ENCODE measurements at places on chromosomes 1 and 21.

- peak; percentile 91 for DNase-seq
Observed at GRCh38 chr1:70410604-70411359, at the start of gene CTH. CTH (plus strand) TSS chr1:70411268; CDS start chr1:70411416, 148 bp downstream.

GRCh38 chr1:2242814-2243725, 15.0 kb downstream of the SKI start:
- DNase-seq = no peak

DNA sequence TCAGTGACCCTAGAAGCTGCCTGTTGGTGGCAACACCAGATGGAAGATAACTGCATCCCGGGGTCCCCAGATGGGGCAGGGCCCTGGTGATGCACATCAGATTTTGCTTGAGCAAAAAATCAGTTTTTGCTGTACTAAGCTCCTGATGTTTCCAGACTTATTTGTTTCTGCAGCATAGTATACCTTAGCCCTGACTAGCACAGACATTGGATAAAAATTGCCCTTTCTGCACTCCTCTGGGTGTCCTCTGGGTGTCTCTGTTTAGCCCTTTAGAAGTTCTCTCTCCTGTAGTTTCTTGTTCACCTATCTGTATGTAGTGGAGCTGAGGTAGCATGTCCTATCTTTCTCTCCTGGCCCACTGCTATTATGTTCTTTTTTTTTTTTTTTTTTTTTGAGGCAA, 30.3 kb upstream of the PLA2G2C start:
- DNase-seq = no peak

DNA sequence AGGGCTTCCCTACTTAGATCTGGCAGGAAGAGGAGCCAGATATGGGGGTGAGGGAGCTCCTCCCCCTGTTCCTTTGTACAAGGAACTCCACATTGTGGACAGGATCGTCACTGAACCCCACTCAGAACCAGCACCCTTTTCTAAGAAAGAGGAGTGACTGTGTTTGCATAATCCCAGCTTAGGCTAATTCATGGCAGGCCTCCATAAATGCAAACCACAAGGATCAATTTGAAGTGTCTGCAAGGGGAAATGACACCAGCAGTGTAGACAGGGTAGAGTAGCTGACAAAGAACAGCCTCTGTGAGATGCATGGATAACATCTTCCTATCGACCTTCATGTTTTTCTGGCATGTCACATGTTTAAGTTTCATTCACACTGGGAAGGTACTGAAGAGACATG, 11.7 kb downstream of the MX1 start:
- no peak for DNase-seq

GRCh38 chr21:44867999-44868700, 5.3 kb downstream of the PTTG1IP start:
- DNase-seq = no peak

DNA sequence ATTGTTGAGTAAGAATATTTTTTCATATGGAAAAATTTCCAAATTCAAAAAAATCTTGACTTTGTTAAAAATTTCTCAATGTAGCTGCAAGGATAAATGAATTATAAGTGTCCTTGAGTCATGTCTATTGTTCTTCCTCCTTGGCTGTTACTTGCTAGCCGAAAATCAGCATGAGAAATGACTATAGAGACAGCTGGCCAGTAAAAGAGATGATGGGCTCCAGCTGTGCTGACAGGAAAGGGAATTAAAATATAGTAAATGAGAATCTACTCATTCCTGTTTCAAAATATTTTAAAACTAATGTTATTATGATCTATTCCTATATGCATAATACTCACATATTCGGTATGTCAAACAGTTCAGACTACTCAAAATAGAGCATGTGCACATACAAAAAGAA, 1292.6 kb downstream of the BRINP3 start:
- DNase-seq = no peak

DNA sequence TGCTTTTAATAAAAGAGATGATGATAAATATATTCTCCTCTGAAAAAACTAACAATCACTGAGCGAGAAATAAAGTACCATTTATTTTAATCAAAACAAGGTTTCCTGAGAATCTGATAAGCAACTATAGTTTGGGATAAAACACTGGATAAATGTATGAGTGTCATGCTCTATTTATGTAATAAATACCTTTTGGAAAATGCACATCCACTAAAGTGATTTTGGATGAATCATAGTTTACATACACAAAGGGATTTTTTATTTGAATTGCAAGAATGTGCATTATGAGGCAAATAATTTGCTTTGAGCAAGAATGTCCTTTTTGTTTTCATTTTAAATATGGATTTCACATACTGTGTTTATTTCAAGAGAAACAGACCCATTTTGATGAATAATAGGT, 1483.5 kb downstream of the MRPL39 start:
- no peak for DNase-seq

Data from right renal cortex interstitium (tissue), 3 donors.